ENCODE measurements at places on chromosomes 3 and 15.

DNA sequence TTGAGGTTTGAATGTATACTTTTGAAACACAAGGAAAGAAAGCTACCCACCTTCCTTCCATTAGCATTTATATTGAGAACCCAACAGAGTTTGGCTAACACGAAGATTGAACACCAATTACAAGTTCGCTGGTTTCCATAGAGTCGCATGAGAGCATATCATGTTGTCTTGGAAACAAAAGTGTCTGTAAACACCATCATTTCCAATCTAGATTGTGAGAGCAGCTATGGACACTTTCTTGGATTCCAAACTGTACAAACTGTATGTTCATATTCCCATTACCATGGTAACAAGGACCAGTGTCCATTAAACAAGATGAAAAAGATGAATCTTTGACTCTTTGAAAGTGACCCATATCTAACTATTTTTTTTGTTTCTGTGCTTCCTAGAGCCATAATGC is 529.9 kb upstream of the ROBO1 start:
- DNase-seq = no peak

DNA sequence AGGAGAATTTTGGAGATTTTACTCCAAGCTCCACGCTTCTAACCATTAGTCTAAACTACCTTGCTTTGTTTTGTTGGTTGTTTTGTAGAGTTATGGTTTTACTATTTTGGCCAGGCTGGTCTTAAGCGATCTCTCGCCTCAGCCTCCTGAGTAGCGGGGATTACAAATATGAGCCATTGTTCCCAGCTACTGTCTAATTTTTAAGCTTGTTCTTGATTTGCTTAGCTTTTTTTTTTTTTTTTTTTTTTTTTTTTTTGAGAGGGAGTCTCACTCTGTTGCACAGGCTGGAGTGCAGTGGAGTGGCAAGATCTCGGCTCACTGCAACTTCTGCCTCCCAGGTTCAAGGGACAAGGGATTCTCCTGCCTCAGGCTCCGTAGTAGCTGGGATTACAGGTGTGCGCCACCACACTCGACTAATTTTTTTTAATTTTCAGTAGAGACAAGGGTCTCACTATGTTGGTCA is 28.5 kb downstream of the EFCAB12 start:
- DNase-seq = no peak

DNA sequence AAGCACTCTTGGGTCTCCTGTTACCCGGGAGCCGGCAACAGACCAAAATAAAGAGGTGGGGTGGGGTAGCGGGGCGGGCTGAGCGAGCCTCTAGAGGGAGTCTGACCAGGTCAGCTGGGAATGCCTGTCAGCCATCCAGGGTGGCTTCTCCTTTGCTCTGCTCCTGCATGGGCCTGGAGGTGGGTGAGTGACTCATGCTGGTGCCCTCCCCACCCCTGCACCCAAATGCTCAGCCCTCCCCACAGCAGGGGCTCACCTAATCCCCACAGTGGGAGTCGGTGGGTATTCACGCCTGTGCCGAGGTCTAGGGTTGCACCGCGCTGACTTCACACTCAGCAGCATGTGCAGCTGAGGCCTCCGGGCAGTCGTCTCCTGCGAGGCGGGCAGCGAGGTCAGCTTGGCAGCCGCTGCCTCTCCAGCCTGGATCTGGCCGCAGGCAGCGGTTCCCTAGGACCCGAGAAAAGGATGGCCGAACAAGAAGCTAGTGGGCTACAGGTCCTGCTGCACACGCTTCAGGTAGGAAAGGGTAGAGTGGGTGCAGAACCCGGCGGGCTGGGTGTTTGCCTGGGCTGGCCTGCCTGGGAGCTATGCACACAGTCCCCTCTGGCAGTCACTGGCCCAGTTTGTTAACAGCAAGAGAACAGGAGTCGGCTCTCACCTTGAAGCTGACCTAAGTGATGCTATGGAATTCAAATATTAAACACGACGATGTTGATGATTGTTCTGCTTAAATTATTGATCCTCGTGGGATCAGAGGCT is at the start of gene AGBL1:
AGBL1 (plus strand) TSS at position 364 of the 759 bp plus-strand sequence.
- no peak for DNase-seq

GRCh38 chr3:5739299-5739935 is 551.9 kb downstream of the EDEM1 start:
- no peak for DNase-seq

DNA sequence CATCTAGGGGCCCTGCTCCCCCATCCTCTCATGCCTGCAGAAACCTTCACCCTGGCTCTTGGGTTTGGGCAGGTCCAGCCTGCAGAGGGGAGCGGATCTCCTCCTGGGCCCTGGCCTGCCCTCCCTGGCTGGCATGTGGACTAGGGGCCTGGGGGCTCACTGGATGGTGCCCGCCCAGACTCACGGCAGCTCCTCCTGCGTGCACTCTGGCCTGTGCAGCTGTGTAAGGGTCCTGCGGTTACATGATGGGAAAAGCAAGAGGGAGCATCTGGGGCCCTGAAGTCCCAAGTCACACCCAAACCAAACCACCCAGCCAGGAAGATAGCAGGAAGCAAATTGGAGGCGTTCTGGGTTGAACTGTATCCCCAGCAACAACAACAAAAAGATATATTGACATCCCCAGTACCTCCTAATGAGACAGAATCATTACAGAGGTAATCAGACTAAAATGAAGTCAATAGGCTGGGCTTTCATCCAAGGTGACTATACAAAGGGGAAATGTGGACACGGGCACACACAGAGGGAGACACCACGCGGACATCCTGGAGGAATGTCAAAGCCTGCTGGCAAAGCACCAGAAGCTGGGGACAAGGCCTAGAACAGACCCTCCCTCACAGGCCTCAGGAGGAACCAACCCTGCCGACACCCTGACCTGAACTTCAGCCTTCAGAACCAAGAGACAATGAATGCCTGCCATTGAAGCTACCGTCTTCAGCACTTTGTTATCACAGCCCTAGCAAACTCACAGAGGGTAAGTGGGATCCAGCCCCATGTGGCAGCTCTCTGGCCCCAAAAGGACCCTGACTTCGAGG is 10.4 kb upstream of the CLK3 start:
- DNase-seq = no peak

DNA sequence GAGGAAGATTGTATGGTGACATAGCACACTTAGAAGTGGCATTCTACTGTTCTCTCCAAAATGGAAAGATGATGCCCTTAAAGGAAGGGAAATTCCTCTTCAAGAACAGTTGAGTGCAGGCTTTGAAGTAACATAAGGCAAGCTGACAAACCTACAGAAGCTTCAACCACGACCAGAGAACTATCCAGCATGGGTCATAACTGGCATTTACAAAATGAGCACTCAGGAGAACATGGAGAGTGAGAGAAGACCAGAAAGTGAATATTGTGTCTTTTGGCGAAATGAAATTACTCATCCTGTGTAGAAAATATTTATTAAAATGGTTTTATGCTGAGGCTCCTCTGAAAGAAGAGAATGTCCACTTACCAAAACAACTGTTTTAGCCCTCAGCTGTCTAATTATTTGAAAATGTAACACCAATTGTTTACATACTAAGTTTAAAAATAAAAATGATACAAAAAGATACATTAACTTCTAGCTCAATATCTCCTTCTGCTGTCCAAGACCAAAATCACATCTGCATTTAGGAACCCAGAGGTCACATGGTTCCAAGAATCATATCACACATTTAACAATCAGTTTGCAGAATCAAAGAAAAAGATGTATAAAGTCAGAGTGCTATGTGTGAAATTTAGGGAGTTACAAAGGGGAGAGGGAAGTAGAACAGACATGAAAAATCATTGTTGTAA is 216.9 kb downstream of the ATP8B4 start:
- no peak for DNase-seq

- DNase-seq = no peak
Observed at GRCh38 chr15:31280831-31281216, 45.8 kb upstream of the KLF13 start.
